Right hindlimb (tissue), 1 donor: ENCODE measurements at places on chromosomes 3 and 15.

DNA sequence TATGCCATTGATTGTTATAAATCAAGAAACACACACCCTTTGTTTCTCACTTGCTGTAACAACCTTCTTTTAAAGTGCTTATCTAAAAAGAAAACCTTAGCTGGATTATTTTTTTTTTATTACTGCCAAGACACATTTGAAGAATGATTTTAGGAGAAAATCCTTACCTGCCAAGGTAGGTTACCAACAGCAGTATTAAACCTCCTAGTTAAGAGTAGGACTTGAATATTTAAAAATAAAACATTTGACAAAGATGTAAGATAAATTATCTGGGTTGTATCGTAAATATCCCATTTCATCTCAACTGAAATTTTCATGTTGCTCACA lies 192.1 kb downstream of the PDZRN3 start:
- DNase-seq: no peak

DNA sequence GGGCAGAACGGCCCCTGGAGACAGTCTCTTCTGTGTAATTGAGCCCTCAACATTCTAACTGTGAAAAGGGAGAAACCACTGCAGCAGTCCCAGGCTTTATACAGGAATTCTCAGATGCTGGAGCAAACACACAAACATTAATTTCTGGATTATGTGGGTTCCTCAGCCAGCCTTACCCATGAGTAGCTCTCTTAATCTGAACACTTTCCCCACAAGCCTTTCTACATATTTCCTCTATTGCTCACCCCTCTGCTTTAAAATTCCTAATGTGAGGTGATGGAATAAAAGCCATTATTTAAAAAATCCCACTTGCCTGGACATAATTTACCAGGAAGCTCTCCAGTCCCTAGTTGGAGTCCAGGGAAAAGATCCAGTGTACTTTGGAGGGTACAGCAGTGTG lies 139.0 kb downstream of the CTNNB1 start:
- DNase-seq: no peak

GRCh38 chr3:64861684-64862083 lies 173.9 kb upstream of the ADAMTS9 start:
- DNase-seq: no peak

- DNase-seq: peak; percentile 34
Measured at GRCh38 chr3:167783781-167784180, 48.3 kb downstream of the SERPINI1 start.

GRCh38 chr3:128505771-128506170 lies 12.8 kb upstream of the GATA2 start:
- DNase-seq: no peak

- no peak for DNase-seq
Measured at GRCh38 chr3:126557415-126557745, 1.4 kb downstream of the C3orf22 start.

GRCh38 chr15:80866936-80867335 lies 87.8 kb downstream of the CEMIP start:
- no peak for DNase-seq

DNA sequence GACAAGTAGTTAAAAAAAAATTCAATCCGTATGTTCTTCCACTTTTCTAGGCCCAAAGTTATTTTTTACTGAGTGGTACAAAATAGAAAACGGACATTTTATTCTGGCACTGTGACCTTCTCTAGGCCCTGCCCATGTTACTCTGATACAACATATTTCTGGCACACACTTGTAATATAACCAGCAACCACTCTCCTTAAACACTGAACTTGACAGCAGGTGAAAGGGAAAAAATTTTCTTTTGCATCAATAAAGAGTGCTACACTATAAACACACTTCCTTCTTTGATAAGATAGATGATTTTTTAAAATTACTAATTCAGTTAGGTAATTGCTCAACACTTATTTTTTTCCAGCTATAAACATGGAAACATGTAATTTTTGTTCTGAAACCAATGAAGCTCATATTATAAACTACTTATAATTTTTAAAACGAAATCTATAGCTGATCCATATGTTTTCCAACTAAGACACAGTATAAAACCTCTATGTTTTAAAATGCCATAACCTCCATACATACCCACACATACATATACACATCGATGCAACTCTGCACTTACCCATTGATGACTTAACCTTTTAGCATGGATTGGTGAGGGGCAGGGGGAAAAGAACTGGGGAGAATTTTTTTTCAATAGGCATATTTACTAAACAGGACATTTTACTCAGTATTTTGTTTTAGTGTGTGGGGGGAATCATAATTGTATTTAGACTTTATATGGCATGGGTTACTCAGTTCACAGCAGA lies 5.3 kb upstream of the CTNNB1 start:
- no peak for DNase-seq
